ENCODE measurements at places on chromosomes 7 and 10.

DNA sequence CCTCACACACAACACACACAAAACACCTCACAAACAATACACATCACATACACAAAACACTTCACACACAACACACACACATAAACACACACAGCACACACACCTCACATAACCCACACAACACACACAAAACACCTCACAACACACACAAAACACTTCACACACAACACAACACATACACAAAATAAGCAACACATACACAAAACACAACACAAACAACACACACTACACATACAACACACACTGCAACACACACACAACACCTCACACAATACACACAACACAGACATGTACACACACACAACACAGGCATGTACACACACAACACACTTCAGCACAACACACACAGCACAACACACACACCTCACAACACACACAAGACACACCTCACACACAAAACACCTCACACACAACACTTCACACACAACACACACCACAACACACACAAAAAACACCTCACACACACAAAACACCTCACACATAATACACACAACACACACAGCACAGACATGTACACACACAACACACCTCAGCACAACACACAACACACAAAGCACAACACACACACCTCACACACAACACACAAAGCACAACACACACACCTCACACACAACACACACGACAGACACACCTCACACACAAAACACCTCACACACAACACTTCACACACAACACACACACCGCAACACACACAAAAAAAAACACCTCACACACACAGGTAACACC is 107.5 kb downstream of the TNS3 start:
- no peaks in the 10 kb centered on the region for H3K36me3 ChIP-seq
- no peak overlapping the region for H3K27ac ChIP-seq
- no peak overlapping the region for H3K4me3 ChIP-seq
- no peaks in the 10 kb centered on the region for H3K27me3 ChIP-seq
- no peaks in the 10 kb centered on the region for H3K4me1 ChIP-seq

GRCh38 chr10:51308116-51308515 is 233.8 kb downstream of the PRKG1 start:
- H3K4me3 ChIP-seq, result no peak overlapping the region
- DNase-seq, result no peak
- no peaks in the 10 kb centered on the region for H3K27me3 ChIP-seq
- H3K4me1 ChIP-seq, result no peaks in the 10 kb centered on the region
- H3K27ac ChIP-seq, result no peak overlapping the region

DNA sequence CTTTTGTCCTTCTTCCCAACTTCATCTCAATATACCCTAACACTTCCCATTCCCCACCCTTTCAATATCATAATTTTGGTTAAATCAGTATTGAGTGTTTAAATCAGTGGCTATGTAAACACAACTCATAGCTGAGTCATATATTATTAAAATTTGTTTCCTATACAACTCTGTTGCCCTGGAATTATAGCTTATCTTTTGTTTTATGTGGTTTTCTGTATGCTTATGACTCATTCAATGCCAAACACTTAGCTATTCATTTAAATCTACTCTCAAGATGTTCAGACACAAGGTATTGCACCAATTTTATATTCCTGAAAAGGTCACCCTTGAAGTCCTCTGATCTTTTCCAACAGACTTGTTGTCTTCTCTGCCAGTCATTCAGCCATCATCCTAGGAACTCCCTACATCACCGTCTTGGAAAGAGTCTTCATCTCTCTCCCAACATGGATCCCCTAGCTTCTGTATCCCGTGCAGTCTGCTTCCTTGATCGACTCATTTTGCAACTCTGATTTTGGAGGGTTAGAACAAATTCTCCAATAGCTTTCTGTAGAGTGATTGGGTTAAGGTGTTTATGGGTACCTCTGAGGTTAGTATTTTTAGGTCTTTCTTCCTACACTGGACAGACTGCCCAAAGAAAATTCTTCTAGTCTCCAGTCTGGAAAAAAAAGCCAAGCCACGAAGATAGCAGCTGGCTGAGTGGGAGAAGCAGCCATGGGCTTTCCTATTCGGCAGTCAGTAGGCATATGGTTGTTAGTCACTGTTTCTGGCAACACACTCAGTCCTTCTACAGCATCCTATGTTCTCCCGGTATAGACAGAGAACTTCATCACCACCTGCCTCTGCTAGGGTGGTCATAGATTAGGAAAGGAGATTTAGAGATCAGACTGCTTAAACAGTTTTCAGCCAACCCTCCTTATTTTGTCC is 102.1 kb downstream of the CRPPA start:
- no peaks in the 10 kb centered on the region for H3K4me1 ChIP-seq
- no peak for DNase-seq
- H3K36me3 ChIP-seq, result no peaks in the 10 kb centered on the region
- H3K4me3 ChIP-seq, result no peak overlapping the region

DNA sequence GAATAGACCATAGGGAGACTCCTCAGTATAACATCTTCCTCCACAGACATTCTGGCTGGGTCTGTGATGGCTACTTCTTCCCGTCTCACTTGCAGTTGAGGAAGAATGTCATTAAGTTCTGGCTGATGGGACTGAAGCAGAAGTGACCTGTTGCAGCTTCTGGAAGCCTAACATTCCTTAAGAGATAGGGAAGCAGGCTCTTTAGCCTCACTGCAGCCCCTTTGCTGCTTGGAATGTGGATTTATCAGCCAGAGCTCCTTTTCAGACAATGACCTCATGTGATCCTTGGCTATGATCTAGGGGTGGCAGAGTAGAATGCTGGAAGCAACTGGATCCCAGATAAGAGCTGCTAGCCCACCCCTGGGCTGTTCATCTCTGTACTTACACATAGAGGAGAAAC is 142.5 kb downstream of the RNF216 start:
- DNase-seq, result no peak
- peaks cover 26% of the 10 kb centered on the region for H3K36me3 ChIP-seq
- no peak overlapping the region for H3K27ac ChIP-seq
- H3K27me3 ChIP-seq, result no peaks in the 10 kb centered on the region
- H3K4me3 ChIP-seq, result no peak overlapping the region

- no peaks in the 10 kb centered on the region for H3K36me3 ChIP-seq
- H3K27me3 ChIP-seq, result peaks cover 6% of the 10 kb centered on the region
- no peaks in the 10 kb centered on the region for H3K4me1 ChIP-seq
- peak; percentile 63 for DNase-seq
- no peak overlapping the region for H3K4me3 ChIP-seq
Measured at GRCh38 chr10:29998142-29998808, 61.1 kb downstream of the JCAD start.

- no peaks in the 10 kb centered on the region for H3K36me3 ChIP-seq
- no peak overlapping the region for H3K27ac ChIP-seq
- H3K27me3 ChIP-seq, result no peaks in the 10 kb centered on the region
- no peak overlapping the region for H3K4me3 ChIP-seq
Measured at GRCh38 chr10:770975-771374, 81.5 kb upstream of the DIP2C start.

GRCh38 chr10:31112961-31113360 is 81.3 kb upstream of the ZNF438 start:
- no peak overlapping the region for H3K4me3 ChIP-seq
- H3K36me3 ChIP-seq, result no peaks in the 10 kb centered on the region
- H3K4me1 ChIP-seq, result no peaks in the 10 kb centered on the region
- no peak overlapping the region for H3K27ac ChIP-seq
- DNase-seq, result no peak

- H3K4me3 ChIP-seq, result no peak overlapping the region
- H3K27me3 ChIP-seq, result no peaks in the 10 kb centered on the region
- H3K4me1 ChIP-seq, result no peaks in the 10 kb centered on the region
- H3K36me3 ChIP-seq, result peaks cover 10% of the 10 kb centered on the region
- no peak overlapping the region for H3K27ac ChIP-seq
- DNase-seq, result no peak
Measured at GRCh38 chr7:102225025-102225424, 61.6 kb upstream of the SH2B2 start.

- peaks cover 5% of the 10 kb centered on the region for H3K4me1 ChIP-seq
- DNase-seq, result no peak
- H3K36me3 ChIP-seq, result no peaks in the 10 kb centered on the region
- H3K4me3 ChIP-seq, result no peak overlapping the region
- no peak overlapping the region for H3K27ac ChIP-seq
Measured at GRCh38 chr10:11886851-11887250, 63.7 kb downstream of the PROSER2 start.

GRCh38 chr10:98125940-98126631 is 8.4 kb upstream of the R3HCC1L start:
- H3K4me3 ChIP-seq, result no peak overlapping the region
- H3K27ac ChIP-seq, result no peak overlapping the region
- H3K4me1 ChIP-seq, result no peaks in the 10 kb centered on the region
- no peaks in the 10 kb centered on the region for H3K36me3 ChIP-seq

DNA sequence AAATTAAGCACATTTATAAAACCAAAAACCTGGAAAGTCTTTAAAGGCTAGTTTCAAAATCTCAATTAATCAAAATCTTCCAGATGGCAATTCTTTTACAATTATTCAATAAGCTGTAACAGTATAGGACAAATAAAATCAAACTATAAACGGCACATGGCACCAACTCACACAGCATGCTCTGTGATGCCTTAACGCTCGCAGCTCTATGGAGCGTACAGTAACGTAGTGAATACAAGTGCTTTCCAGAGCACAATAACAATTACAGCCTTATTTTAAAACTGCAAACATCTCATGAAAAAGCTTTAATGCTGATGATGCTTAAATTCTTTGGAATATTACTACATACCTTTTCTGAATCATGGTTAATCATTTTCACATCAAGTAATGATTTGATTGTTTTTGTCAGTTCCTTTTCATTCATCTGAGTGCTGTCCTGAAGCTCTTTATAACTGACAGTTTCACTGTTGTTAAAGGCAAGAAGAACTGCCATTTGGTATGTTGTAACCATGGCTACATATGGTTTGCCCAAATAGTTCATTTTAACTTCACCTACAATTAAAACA is 74.2 kb downstream of the CUL2 start:
- no peak overlapping the region for H3K27ac ChIP-seq
- peaks cover 5% of the 10 kb centered on the region for H3K36me3 ChIP-seq
- H3K4me1 ChIP-seq, result peaks cover 9% of the 10 kb centered on the region
- no peak for DNase-seq
- H3K27me3 ChIP-seq, result no peaks in the 10 kb centered on the region

DNA sequence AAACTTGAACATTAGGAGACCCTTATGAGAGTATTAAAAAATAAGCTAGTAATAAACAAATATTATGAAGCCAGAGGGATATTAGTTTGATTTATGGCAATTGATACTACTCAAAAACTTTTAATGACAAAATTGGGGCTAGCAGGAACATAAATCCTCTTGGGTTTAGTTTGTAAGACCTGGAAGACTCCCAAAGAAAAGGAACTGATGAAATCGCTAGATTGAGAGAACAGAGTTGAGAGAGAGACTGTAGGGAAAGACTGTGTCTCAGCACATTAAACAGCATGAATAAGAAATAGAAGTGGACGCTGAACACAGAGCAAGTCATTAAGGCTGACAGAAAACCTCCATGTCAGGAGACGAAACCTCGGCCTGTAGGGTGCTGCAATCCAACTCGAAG is 56.4 kb downstream of the ICA1 start:
- no peaks in the 10 kb centered on the region for H3K4me1 ChIP-seq
- H3K27me3 ChIP-seq, result no peaks in the 10 kb centered on the region
- H3K36me3 ChIP-seq, result no peaks in the 10 kb centered on the region
- DNase-seq, result no peak
- H3K27ac ChIP-seq, result no peak overlapping the region

- DNase-seq, result peak; percentile 73
- no peaks in the 10 kb centered on the region for H3K36me3 ChIP-seq
- H3K27ac ChIP-seq, result no peak overlapping the region
- no peaks in the 10 kb centered on the region for H3K27me3 ChIP-seq
Measured at GRCh38 chr10:101840102-101840684, 3.4 kb downstream of the KCNIP2 start.

DNA sequence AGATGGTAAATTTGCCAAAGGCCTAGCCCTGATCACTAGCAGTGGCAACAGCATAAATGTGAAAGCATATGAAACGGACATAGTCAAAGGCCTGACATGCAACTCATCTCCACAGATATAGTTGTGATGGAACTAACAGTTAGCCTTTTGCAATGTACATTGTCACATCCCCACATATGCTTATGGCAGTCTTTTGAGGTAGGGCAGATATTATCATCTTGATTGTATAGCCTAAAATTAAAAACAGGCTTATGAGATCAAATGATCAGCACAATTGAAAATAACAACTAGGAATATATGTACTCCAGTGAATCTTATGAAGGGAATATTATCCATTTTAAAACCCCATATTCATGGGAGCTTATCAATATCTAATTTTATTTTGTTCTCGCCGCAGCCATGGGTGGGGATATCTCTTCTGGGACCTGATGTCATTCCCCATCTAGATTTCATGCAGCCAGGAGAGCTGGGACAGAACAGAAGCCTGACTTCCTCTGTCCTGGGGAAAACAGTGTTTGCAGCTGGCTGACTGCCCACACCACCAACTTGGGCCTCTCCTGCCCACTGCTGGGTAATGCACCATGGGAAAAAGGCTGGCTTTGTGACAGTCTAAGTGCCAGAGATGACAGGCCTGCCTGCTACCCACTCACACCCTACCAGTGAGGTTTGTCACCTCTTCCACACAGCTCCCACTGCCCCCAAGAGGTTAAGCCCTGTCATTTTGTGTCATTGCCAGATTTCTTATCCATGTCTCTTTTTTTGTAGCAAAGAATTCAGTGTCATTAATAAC is 180.2 kb upstream of the FZD1 start:
- no peak overlapping the region for H3K4me3 ChIP-seq
- H3K27ac ChIP-seq, result no peak overlapping the region
- H3K36me3 ChIP-seq, result no peaks in the 10 kb centered on the region
- no peak for DNase-seq
- no peaks in the 10 kb centered on the region for H3K27me3 ChIP-seq

DNA sequence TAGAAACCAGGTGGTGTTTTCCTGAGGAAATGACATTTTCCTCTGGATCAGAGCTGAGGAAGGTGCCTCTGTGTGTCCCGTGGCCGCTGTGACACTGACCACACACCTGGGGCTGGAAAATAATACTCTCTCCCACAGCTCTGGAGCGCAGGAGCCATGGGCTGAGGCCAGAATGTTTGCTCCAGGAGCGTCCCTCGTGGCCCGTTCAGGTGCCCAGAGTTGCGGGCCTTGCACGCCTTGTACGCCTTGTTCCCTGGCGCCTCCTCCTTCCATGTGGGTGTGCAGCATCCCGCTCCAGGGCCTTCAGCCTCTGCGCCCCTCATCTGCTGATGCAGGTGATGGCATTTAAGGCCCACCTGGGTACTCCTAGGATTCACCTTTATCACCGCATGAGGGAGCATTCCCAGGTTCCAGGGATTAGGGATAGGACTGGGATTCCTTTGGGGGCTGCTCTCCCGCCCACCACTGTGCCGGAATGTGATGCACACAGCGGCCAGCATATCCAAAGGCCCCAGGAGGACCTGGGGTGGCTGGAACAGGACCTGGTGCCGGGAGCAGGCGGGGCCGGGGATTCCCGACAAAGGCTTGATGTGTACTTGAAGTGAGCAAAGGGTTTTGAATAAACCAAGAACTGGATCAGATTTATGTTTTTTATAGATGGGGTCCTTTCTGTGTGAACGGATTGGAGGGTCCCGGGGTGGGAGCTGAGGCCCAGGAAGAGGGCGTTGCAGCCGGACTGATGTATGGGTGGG is 44.0 kb downstream of the PITRM1 start:
- H3K36me3 ChIP-seq, result peaks cover 11% of the 10 kb centered on the region
- no peak overlapping the region for H3K27ac ChIP-seq
- no peaks in the 10 kb centered on the region for H3K4me1 ChIP-seq
- H3K4me3 ChIP-seq, result no peak overlapping the region
